ENCODE measurements at places on chromosomes 2 and 18.
A peak's percentile ranks its signal among the peaks of the same experiment; 100 is the strongest.

DNA sequence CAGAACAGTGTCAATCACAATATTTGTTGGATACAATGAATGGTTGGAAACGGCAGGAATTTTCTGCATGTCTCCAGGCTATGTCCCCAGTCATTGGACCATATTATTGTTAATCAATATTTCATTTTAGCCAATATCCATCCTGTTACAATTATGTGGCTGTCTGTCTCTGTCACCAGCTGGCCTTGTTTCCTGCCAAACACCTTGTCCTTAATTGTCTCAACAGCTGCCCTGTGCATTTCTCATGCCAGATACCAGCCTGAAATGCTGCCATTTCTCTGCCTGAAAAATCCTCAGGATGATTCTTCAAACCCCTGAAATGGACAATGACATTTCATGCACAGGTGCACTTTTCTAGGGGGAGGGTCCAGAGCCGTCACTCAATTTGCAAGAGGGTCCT is 170.6 kb downstream of the ALPK2 start:
- no peak for DNase-seq

- DNase-seq: no peak
These were observed 132.0 kb downstream of the ALPK2 start for GRCh38 chr18:58496937-58497336.

DNA sequence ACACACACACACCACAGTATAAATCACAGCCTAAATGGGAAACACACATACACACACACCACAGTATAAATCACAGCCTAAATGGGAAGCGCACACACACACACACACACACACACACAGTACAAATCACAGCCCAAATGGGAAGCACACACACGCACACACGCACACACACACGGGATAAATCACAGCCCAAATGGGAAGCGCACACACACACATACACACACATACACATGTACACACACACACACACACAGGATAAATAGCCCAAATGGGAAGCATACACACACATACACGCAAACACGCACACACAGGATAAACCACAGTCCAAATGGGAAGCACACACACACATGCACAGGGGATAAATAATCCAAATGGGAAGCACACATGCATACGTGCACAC is 68.1 kb downstream of the ADNP2 start:
- no peak for DNase-seq

GRCh38 chr2:94870440-94871225 is 597 bp upstream of the TEKT4 start:
- no peak for DNase-seq

GRCh38 chr2:225841314-225841713 is 441.8 kb downstream of the NYAP2 start:
- DNase-seq: no peak

DNA sequence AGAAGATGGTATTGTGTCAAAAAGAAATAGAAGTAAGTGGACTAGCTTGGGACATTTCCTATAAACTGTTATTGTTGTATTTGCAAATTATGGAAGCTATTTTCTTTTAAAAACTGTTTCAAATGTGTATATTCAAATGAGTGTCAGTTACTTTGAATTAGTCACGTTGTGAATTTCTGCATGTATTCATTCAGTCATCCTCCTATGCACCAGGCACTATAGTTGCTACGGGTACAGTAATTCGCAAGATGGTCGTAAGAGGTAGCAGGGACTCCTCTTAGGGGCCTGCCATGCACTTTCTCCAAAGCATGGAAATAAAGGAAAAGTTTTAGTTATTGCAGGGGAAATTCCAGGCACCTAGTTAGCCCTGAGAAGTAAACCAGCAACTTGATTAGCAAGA is 51.3 kb downstream of the FAM161A start:
- DNase-seq: no peak

- no peak for DNase-seq
These were observed 507.6 kb upstream of the TNP1 start for GRCh38 chr2:217367464-217367863.

- no peak for DNase-seq
These were observed 70.0 kb downstream of the ACSL3 start for GRCh38 chr2:222930862-222931261.

DNA sequence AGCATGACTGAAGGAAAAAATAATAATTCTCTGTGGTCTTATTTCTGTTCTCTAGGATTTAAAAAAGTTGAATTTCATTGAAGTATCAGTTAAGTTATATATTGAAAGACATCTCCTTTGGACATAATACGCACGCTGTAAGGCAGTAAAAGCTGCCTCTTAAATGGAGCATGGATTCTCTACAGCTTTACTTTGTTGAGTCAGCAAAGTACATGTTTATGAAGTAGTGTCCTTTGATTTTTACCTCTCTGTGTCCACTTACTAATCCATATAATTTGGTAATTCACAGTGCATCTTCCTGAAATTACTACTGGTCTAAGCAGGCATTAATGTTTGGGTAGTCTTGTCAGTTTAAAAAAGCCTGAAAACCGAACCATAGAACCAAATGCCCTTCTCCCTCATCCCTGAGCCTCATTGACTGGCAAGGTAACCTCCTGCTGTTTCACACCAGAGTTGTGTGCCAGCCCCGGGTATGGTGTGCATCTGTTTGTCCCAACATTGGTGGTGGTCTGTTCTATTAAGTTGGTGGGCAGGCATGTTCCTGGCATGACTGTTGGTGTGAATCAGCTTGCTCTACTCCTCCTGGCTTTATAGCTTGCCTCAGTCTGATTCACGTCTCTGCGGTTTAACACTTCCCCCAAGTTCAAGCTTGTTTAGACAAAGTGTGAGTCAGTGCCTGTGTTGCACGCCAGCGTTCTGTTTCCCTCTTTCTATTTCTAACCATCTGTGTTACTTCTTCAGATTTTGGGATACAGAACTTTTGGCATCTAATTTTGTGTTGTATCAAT is 71.0 kb upstream of the ITM2C start:
- DNase-seq: no peak

GRCh38 chr18:79506191-79507075 is 110.7 kb downstream of the NFATC1 start:
- no peak for DNase-seq

DNA sequence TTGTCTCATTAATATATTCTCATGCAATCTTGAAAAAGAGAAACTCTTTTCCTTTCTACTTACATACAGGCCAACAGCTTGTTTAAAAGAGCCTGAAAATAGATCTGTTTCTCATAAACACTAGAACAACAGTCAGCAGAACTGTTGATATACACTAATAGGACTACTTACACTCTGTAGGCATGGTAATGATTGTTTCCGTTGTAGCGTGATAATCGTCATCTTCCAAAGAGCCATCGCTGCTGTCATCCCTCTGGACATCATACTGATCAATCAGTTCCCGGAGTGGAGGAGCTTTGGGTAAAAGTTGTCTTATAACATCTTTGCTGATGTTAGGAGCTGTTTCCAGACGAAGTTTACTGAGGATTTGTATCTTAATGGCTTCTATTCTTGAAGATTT is 476 bp downstream of the MSTN start:
- no peak for DNase-seq

GRCh38 chr2:239184968-239185903 is 215.6 kb downstream of the HDAC4 start:
- no peak for DNase-seq

- no peak for DNase-seq
These were observed 1.6 kb downstream of the NBAS start for GRCh38 chr2:15559379-15560139.

GRCh38 chr2:195532628-195533271 is 124.3 kb upstream of the SLC39A10 start:
- DNase-seq: no peak

- no peak for DNase-seq
These were observed 1.4 kb downstream of the AKAIN1 start for GRCh38 chr18:5195656-5196055.

GRCh38 chr2:231890896-231891513 is 35.2 kb downstream of the NPPC start:
- DNase-seq: peak; percentile 11
